Activated naive CD4-positive, alpha-beta T cell treated with Interleukin-2 at 50 U/mL for 16 hours (primary cell): ENCODE measurements at places on chromosomes 6 and 20.
A peak's percentile ranks its signal among the peaks of the same experiment; 100 is the strongest.

DNA sequence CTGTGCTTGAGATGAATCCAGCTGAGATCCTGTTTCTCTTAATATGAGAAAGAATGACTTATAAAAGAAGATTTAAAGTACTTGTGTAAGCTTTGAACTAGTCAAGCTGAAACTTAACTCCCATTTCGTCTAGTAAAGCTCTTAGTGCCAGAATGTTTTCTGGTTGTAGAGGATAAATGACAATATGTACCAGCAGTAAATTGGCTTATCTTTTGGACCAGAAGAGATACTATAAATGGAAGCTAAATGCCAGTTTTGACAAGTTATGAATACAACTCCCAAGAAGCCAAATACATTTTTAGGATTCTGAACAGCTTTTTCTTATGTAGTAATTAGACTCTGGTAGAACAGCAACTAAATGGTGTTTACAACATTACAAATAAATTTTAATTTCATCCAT is 608.7 kb downstream of the EYS start:
- no peak for DNase-seq

DNA sequence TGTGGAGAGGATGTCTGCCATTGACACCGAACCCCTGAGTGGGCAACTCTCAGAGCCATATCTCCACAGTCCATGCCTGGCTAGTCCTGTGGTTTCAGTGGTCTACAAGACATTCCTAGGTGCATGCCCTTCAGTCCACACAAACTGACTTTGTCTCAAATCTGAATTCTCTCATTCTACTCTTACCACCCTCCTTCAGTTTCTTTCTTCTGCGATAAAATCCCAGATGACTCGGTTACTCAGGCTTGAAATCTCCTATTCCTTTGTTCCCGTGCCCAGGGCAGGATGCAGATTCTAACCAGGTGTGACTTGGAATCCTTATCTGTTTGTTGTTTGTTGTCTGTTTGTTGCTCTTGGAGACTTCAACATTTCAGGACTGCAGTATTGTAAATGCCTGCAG is 9.3 kb downstream of the CDS2 start:
- DNase-seq, result no peak

- no peak for DNase-seq
Measured at GRCh38 chr20:2142649-2143048, 41.0 kb downstream of the STK35 start.

DNA sequence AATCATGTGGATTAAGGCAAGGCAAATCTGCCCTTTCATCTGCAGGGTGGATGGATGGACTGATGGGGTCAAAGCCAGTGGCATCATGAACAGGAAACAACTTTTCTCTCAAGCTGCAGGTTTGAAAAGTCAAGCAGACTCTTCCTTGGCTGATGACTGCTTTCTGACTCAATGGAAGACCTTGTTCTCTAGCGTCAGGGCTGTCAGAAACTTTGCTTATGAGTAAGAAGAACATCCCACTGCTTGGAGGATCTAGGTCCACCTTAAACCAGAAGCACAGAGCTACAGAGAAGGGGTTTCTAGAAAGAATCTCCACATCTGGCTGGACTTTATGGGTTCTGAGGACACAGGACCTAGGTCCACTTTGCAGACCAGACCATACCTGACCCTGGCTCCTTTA is 36.3 kb upstream of the CST5 start:
- DNase-seq, result no peak

DNA sequence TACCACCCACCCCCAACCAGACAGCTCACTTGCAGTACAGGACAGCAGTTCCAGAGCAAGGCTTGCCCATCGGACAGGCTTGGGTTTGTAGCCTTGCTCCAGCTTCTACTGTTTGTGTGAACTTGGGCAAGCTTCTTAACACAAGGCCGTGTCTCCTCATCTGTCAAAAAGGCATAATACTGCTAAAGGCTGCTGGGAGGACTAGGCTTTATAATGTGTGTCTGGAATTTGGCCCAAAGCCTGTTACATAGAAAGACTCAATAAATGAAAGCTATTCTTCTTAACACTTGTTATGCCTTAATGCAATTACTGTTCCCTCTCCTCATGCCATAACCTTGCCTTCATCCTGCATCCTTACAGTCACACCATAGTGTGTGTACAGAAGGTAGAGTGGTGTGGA is 43.4 kb downstream of the LYRM4 start:
- DNase-seq, result no peak

DNA sequence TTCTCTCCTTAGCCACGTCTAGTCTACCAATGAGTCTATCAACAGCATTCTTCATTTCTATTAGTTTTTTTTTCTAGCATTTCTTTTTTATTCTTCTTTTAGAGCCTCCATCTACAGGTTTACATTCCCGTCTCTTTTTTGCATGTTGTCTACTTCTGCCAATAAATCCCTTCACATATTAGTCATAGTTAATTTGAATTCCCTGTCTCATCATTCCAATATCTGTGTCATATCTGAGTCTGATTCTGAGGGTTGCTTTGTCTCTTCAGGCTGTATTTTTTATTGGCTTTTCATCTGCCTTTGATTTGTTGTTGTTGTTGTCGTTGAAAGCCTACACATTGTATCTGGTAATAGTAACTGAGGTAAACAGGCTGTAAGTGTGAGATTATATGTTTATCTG is 104.6 kb downstream of the HMGCLL1 start:
- DNase-seq, result no peak

GRCh38 chr20:46402331-46402811 is 4.0 kb downstream of the ELMO2 start:
- no peak for DNase-seq

GRCh38 chr6:10740061-10740460 is 7.5 kb upstream of the TMEM14B start:
- DNase-seq, result no peak

GRCh38 chr6:3222506-3223038 is 4.9 kb downstream of the TUBB2B start:
- DNase-seq, result no peak

DNA sequence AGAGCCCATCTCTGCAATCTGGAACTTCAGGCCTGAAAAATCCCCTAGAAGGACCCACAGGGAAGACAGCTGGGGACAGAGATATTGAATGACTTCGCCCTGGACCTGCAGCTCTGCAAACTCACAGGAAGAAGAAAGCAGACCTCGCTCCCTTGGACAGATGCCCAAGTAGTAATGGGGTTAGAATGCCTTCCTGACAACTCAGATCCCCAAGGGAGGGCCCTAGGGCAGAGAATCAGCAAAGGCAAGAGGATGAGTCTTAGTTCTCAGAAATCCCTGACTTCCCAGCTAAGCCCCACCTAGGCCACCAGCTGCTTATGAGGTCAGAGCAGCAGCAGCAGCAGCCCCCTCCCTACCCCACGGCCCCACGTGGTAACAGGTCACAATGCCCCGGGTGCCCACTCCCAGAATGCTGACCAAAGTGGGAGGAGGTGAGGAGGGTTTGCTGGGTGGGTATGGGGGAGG is at the start of gene C20orf141:
TSS of gene C20orf141 (plus strand) at position 401 of the 465 bp plus-strand sequence. CDS start 198 bp downstream, outside the sequence.
- no peak for DNase-seq

GRCh38 chr6:170039156-170040114 is 251.4 kb downstream of the DLL1 start:
- DNase-seq, result no peak

DNA sequence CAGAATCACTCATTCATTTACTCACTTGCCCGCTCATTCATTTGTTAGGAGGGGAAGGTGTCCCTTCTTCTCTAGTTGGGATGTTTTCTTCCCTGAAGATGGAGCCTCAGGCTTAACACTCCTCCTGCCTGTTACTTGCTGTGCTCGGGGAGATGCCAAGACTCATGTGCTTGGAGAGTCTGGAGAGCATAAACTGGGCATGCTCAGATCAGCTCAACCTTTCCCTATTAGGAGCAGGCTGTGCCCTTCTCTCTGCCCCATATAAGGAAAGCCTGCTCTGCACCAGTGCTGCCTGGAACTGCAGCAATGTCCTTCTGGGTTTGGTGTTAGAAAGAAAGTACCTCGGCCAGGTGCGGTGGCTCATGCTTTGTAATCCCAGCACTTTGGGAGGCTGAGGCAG is 18.0 kb upstream of the UBE2V1 start:
- no peak for DNase-seq

DNA sequence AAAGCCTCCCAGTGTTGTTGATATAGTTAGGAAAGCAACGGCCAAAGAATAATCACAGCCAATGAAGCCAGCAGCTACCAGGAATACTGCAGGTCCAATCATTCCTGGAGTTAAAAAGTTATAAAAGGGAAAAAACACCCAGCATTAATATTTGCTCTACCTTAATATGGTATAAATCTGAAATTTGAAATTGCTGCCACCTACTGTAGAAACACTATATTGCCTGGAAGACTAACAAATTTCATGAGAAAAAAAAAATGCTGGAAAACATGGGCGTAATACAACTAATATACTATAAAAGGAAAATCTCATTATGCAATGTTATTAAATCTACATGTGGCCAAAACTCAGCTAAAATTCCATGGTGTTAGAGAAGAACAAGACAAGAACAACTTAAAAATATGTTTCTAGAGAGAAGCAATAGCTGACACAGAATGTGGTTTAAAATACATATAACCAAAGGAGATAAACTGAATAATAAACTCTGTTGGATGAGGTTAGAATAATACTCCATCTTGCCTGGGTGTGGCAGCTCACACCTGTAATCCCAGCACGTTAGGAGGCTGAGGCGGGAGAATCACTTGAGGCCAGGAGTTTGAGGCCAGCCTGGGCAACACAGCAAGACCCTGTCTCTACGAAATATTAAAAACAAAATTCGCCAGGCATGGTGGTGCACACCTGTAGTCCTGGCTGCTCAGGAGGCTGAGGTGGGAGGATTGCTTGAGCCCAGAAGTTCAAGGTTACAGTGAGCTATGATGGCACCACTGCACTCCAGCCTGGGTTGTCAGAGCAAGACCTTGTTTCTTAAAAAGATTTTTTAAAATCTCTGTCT is 43.1 kb downstream of the SLC17A5 start:
- DNase-seq, result no peak

DNA sequence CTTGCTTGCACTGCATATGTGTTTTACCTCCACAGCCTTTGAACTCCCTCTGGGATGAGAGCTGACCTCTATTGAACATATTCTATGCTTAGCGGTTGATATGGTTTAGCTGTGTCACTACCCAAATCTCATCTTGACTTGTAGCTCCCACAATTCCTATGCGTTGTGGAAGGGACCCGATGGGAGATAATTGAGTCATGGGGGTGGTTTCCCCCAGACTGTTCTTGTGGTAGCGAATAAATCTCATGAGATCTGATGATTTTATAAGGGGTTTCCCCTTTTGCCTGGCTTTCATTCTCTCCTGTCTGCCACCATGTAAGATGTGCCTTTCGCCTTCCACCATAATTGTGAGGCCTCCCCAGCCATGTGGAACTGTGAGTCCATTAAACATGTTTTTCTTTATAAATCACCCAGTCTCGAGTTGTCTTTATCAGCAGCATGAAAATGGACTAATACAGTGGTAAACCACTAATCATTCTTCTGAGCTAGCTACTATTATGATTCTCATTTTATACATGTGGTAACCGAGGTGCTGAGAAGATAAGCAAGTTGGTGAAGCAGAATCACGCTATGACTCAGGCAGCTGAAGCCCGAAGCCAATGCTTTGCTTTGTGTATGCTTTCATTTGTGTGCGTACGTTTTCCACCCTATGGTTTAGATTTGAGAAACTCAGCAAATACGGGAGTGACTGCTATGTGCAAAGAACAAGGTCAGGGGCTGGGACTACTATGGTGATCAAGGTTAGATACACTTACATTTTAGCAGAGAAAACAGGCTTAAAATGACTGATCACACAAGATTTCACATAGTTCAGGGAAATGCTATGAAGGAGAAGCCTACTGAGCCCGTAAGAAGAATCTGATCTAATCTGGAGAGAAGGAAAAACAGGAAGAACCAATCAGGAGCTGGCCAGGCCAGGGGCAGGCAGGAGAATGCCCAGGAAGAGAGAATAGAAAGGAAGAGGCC is 363.5 kb downstream of the ESR1 start:
- peak; percentile 78 for DNase-seq

GRCh38 chr20:16926626-16927430 is 178.7 kb downstream of the OTOR start:
- DNase-seq, result no peak

GRCh38 chr6:165010556-165011535 is 298.6 kb downstream of the C6orf118 start:
- DNase-seq, result no peak

GRCh38 chr6:56756791-56757587 is 114.3 kb upstream of the DST start:
- DNase-seq, result no peak

DNA sequence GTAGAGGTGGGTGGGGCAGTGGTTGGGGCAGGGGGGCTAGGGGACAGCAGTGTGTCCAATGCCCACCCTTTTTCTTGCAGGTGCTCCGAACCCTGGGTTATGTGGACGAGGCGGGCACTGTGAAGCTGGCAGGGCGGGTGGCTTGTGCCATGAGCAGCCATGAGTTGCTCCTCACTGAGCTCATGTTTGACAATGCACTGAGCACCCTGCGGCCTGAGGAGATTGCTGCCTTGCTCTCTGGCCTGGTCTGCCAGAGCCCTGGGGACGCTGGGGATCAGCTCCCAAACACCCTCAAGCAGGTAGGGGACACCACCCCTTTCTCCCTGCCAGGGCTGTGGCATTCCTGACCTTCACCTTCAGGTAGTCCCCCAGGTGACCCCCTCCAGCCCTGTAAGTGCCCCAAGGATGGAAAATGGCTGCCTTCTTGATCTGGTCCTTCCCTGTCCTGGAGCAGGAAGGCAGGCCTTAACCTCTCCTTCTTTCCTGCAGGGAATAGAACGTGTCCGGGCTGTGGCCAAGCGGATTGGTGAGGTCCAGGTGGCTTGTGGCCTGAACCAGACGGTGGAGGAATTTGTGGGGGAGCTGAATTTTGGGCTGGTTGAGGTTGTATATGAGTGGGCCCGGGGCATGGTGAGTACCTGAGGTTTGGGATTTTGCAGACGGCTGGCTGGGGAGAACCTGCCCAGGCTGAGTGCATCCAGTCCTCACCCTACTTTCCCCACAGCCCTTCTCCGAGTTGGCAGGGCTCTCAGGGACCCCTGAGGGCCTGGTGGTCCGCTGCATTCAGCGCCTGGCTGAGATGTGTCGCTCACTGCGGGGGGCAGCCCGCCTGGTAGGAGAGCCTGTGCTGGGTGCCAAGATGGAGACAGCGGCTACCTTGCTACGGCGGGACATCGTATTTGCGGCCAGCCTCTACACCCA is 2.9 kb downstream of the DXO start:
- no peak for DNase-seq

DNA sequence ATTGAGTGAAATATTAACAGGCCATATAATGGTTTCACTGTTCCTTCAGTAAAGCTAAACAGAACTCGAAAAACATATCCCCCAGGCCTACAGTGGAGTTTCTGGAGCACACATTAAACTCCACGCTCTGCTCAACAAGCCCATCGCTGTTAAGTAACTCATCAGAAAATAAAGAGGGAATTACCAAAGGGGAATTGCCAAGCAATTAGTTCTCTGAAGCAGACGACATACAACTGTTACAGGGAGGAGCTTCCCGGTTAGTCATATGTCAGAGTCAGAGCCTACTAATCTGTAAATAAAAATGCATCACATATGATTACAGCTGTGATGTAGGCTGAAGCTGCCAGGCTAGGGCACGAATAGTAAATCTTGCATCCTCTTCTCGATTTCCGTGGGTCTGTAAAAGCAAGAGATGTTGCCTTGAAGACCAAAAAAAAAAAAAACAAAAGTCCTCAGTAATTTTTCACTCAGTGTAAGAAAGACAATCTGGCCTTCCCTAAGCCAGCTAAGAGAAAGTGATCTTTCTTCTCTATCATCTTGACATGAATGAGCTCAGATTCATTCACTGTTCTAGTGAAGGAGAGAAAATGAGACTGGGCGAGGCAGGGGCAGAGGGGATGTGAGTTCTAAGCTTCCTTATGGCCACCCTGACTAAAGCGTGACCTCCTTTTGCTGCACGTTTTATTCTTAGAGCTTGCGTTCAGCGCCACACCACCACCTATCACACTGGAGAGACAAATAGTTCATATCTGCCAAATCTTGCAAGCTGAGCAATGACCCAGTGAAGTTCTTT is 13.8 kb downstream of the ATXN1 start:
- DNase-seq, result no peak

- DNase-seq, result no peak
Measured at GRCh38 chr20:46250772-46251171, 57.5 kb downstream of the CDH22 start.
